ENCODE measurements at places on chromosomes 13 and 19. TPM values are rescaled to one million over a fixed set of nuclear protein-coding genes. Genes with fewer than 3 reads are reported as not detected.

Gene KLK12
- not detected for total RNA-seq

- no peak for DNase-seq
These were observed 474.2 kb downstream of the KLF5 start for GRCh38 chr13:73532987-73533510.

- no peak for DNase-seq
These were observed 1080.9 kb downstream of the SLITRK5 start for GRCh38 chr13:88752041-88752440.

Gene CEACAM1
- total RNA-seq: 8.7 TPM

- no peak for DNase-seq
These were observed 5.7 kb downstream of the ZNF574 start for GRCh38 chr19:42081584-42082203.

DNA sequence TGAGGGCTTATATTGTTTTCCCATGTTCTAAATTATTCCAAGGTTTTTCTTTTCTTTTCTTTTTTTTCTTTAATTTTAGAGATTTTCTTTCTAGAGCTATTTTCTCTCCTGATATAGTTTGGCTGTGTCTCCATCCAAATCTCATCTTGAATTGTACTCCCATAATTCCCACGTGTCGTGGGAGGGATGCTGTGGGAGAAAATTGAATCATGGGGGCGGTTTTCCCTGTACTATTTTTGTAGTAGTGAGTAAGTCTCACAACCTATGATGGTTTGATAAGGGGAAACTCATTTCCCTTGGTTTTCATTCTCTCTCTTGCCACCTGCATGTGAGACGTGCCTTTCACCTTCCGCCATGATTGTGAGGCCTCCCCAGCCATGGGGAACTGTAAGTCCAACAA lies 1906.4 kb upstream of the PRR20A start:
- DNase-seq: no peak

GRCh38 chr19:8396185-8396562 lies 6.0 kb downstream of the RAB11B start:
- DNase-seq: no peak

- DNase-seq: no peak
These were observed 815.1 kb downstream of the DIAPH3 start for GRCh38 chr13:59348617-59349016.

- DNase-seq: peak; percentile 28
These were observed 22.7 kb downstream of the TFDP1 start for GRCh38 chr13:113607056-113607888.

GRCh38 chr13:56659041-56659471 lies 481.7 kb upstream of the PRR20A start:
- DNase-seq: no peak

Gene SRRM5
- total RNA-seq: not detected

Gene RAB3A
- total RNA-seq: 2.2 TPM

Gene SIGLEC11
- 67.7 TPM for total RNA-seq

DNA sequence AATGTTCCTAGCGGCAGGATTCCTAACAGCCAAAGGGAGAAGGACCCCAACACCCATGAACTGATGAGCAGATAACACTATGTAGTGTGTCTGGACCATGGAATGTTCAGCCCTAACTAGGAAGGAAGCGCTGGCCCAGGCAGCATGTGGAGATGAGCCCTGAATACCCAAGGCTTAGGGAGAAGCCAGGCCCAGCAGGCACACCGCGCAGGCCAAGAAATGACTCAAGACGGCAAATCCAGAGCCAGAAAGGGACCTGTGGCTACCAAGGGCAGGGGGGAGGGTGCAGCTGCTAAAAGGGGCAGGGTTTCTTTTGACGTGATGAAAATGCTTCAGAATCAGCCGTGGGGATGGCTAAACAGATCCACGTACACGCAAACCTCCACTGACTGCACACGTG lies 20.7 kb upstream of the TINCR start:
- DNase-seq: no peak

- no peak for DNase-seq
These were observed 187.5 kb downstream of the TM9SF2 start for GRCh38 chr13:99688776-99689175.

Gene CEACAM5
- total RNA-seq: 6.7 TPM

- peak; percentile 58 for DNase-seq
These were observed 2.8 kb upstream of the CERS4 start for GRCh38 chr19:8206147-8207087.

Gene KL
- total RNA-seq: 4.0 TPM

- DNase-seq: no peak
These were observed 80.1 kb downstream of the DACH1 start for GRCh38 chr13:71786875-71787274.

GRCh38 chr13:61463024-61463423 lies 47.4 kb upstream of the PCDH20 start:
- DNase-seq: peak; percentile 76

DNA sequence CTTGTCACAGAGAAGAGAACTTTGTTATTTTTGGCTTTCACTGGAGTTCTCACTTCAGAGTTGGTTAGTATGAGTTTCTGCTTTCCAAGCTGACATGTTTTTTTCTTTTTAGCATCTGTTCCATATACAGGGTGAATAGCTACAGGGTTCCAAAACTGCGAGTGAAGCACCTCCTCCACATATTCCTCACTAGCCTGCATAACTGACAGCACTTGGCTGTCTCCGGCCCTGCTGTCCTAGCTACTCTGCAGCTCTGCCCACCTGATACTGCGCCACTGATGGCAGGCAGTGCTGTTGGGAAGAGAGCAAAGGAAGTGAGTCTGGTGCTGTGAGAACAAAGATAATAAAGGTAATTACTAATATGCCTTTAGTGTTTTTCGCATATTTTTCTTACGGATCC lies 6.8 kb downstream of the ATP8A2 start:
- DNase-seq: no peak

DNA sequence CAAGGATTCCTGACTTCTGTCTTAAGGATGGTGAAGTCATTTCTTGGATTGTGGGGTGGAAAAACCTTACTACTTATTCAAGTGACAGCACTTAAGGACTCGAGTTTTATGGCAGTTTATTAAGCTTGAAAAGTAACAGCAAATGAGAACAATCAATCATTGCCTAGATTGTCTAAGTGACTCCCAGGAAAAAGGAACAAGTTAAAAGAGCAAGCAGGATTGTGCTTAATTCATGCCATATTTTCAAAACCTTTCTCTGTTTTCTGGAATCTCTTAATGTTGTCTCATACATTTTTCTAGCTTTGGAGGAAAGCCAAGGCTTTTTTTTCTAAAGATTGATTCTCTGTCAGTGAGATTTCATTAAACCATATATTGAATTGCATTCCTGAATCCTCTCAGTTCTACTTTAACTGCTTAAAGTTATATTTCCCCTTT lies 236.2 kb upstream of the HTR2A start:
- DNase-seq: no peak

GRCh38 chr19:37594982-37595382 lies 306 bp downstream of the ZNF540 start:
- peak; percentile 62 for DNase-seq

DNA sequence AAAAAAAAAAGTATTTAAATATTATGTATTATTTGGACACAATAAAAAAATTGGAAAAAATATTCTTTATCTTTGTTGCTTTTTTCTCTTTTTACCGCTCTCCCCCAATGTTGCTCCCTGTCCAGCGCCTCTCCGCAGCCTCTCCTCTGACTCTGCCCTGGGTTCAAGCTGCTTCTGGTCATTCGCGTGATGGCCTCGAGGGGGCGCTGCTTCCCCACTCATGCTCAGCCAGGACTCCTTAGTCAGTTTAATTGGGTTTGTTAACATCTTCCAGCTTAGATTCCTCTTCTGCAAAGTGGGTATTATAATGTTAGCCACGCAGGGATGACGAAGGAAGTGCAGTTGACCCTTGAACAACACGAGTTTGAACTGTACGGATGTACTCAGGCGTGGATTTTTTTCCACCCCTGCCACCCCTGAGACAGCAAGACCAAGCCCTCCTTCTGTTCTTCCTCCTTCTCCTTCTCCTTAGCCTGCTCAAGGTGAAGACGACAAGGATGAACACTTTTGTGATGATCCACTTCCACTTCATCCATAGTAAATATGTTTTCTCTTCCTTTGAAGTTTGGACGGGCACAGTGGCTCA lies 4.9 kb upstream of the NWD1 start:
- peak; percentile 72 for DNase-seq

DNA sequence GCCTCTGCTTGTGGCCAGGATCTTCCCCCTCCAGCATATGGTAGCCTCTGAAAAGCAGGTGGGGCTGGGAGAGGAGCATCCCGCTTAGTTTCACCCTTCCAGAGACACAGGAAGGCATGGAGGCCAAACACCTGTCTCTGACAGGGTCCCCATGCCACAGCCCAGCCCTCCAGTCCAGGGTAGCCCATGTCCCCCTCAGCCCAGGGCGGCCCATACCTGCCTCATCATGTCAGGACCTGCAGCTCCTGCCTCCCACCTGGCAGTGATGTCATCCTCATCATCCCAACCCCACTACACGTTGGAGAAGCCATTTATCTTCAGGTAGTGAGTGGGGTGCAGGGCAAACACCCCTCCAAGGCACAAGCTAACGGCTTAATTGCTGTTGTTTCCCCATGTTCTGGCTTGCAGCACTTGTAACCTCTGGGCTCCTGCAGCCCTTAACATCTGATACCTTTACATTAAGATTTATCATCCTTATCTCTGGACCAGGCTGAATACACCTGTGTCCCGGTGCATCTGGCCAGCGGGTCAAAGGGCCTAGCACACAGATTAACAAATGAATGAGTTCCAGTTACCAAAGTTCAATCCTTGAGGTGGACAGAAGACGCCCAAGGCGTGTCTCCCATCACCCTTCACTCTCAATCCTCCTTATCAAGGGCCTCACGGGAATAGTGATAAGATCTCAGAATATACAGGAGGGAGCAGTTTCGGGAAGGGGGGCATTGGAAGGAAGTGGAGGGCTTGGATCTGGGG lies 22.2 kb downstream of the ZNF175 start:
- no peak for DNase-seq

Gene NCAN
- 1.7 TPM for total RNA-seq

Gene SYT3
- not detected for total RNA-seq

DNA sequence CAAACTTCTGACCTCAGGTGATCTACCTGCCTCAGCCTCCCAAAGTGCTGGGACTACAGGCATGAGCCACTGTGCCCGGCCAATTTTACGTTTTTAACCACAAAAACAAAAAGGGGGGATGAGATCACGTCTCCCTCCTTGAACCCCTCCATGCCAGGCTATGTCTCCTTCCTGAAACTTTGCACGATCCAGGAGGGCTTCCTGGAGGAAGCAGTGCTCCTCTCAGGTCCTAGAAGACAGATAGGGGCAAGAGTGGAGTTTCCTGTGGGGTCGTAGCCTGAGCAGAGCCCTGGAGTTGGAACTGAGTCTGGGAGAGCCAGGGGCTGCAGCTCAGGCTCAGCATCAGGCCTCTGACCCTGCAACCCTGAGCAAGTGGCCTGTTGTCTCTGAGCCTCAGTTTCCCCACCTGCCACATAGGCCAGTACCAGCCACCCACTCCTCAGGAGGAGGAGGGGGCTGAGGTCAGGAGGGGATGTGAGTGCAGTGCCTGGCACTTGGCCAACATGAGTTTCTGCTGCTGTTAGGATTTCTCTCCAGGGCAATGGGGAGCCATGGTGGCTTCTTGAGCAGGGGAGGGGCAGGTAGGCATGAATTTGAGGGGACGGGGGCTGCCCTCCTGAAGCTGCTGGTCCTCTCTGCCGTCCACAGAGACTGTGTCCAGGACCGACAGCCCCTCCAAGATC lies 16.0 kb downstream of the APBA3 start:
- DNase-seq: no peak
